ENCODE measurements at places on chromosomes 16 and 17.

DNA sequence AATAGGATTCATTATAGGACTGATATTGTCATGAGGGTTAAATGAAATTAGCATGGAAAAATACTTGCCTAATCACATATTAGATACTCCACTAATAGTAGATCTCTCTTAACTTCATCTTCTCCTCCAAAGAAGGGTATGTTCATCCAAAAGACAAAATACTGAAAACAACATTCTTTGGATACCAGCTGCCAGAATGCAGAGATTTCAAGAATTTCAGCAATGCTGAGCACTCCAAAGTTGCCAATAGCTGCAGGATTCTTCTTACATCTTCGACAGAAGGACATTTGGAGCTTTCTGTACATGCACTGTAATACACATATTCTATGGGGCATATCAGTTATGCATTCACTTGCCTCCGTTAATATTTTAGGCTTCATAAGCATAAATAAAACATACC, 436.5 kb downstream of the HAPSTR1 start:
- no peak for DNase-seq

DNA sequence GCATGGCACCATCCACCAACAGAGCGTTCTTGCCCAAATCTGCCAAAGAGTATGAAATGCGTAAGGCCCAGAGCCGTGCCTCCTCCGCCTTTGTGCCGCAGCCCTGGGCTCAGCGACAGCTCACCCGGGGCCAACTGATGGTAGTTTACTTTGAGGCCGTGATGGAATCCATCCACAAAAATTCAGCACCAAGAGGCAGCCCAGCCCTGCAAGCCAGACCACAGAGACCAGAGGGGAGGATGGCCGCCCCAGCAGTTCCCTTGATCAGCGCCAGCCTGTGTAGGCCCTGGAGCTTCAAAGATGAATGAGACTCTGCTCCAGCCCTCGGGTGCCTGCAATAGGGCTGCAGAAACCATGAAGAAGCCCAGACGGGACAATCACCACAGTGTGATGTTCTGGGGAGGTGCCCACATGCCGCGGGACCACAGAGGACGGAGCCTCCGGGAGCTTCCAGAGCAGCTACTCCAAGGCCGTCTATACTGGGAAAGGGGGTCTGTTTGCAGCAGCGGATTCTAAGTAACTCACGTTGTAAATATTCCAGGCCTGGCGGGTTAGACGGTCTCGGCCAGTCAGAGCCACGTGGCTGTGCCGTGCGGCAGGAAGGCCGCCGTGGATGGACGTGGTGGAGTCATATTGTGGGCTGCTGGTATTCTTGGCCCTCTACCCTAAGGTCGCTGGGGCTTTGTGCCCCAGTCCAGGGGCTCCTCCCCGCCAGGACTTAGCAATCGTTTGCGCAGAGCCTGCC, 80.3 kb downstream of the RBFOX3 start:
- no peak for DNase-seq

- no peak for DNase-seq
Measured at GRCh38 chr16:10920726-10921427, 21.4 kb downstream of the DEXI start.

DNA sequence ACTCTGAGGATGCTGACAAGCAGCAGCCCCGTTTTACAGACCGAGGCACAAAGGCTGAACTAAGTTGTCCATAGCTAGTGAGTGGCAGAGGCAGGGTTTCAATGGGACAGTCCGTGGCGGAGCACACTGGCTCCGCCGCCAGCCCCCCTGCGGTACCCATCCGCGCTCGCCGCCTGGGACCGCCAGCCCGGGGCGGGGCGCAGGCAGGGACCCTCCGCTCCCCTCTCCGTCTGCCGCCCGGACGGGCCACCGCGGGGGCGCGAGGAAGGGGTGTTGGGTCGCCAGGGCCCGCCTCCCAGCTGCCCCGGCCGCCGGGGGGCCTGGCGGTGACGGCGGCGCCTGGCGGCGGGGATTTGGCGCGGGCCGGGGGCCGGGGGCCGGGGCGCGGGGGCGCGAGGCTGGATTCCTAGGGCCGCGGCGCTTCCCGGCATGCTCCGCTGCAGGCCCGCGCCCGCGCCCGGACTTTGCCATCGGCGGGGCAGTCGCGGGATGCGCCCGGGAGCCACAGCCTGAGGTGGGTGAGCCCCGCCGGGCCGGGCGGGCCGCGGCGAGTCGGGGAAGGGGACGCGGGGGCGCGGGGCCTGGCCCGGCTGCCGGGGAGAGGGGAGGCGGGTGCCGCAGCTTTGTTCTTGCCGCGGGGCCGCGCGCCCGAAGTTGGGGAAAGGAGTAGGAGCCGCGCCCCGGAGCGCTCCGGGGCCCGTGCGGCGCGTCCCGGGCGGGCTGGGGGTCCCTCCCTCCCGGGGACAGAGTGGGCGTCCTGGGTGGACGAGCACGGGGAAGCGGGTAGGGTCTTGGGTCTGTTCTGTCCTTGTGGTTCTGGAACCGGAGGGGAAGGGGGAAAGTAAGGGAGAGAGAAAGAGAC, at the start of gene TMEM98:
Gene TMEM98, plus strand, starts transcription at position 430 of the 862 bp plus-strand sequence. CDS start 3,376 bp downstream, outside the sequence.
- peak; percentile 35 for DNase-seq

DNA sequence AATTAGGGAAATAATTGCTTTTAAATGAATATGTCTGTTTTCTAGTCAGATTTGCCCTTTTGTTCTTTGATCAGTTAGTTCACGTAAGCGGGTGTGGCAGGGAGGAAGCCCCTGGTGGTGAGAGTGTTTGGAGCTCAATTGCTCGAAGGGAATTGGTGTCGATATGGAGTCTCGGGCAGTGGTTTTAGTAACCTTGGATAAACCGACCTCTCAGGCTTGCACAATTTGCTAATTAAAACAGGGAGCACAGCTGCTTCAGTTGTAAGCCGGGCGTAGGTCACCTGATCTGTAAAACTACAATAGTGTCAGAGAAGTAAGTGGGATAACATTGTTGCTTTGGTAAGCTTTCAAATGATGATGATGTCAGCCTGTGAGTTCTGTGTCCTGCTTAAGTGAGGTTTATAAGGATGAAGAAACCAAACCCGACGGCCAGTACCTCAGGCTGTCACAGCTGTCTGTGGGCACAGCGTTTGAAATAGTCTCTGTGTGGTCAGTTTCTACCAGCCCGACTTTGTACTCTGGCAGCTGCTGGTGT, 2.9 kb downstream of the ZNF750 start:
- DNase-seq = no peak

DNA sequence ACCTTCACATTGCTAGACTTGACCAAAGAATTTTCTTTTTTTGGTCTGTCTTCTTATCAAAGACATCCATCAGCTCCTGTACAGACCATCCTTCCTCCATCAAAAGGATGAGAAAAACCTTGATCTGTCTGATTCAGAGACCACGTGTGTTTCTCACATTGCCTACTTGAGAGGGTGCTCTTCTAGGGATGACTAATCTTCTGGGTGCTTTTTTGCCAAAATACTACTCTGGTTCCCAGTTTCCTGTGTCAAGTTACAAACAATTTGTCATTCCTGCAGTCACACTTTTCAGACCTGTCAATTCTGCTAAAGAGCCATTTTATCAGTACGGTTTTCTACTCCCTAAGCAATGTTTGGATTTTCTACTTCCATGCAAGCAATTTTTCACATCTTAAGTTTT, 492.2 kb downstream of the CDH11 start:
- no peak for DNase-seq

GRCh38 chr17:55699181-55699860, 23.3 kb downstream of the TMEM100 start:
- no peak for DNase-seq

- DNase-seq = peak; percentile 85
Measured at GRCh38 chr17:8997994-8998628, 23.2 kb upstream of the NTN1 start.

GRCh38 chr17:31099016-31099415, 4.2 kb downstream of the NF1 start:
- no peak for DNase-seq

DNA sequence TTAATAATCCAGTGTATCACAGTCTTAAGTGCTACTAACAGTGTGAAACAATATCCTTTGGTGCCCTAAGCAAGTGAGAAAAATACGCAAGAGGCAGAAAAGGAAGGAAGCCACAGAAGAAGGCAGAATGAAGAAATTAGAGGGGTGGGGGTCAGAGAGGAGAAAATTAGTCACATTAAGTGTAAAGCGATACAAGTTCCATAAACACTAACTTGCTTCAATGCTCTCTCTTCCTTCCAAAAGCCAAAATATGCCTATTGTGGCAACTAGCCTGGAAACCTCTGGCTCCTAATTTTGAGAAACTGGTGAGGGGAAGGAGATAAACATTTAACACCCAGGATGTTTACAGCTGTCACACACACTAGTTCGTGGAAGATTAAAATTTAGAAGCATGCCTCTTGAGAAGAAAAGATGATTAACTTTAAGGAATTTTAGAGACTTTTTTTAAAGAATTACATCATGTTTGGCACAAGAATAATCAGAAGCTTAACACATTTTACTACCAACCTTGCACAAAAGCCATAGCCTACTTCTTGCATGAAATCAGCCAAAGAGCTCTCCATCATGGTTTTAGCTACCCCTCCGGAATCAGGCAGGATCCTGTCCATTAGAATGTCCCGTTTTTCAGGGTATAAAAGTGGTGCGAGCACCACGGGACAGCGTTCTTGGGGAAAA, 44.7 kb downstream of the CNOT1 start:
- DNase-seq = no peak

GRCh38 chr17:36142235-36142634, 34.2 kb downstream of the TBC1D3B start:
- DNase-seq = no peak

- DNase-seq = no peak
Measured at GRCh38 chr16:47694543-47694942, 233.4 kb downstream of the PHKB start.

GRCh38 chr16:87344931-87345631, 27.9 kb upstream of the C16orf95 start:
- peak; percentile 56 for DNase-seq

Measured in activated T-cell treated with anti-CD3 and anti-CD28 coated beads, Interleukin-2, amount 50 U/mL, for 24 hours (primary cell).